CD4-positive, CD25-positive, alpha-beta regulatory T cell (primary cell): ENCODE measurements at places on chromosomes 3 and 15. TPM values are rescaled to one million over a fixed set of nuclear protein-coding genes. Genes with fewer than 3 reads are reported as not detected.
A peak's percentile ranks its signal among the peaks of the same experiment; 100 is the strongest.

The DNASE1L3 gene
- not detected for total RNA-seq

The SERPINI1 gene
- total RNA-seq = 2.4 TPM

The SERP1 gene
- 104 TPM for total RNA-seq

The SCAANT1 gene
- total RNA-seq = 4.7 TPM

The GPR62 gene
- total RNA-seq = not detected

The MESP1 gene
- total RNA-seq = 0.37 TPM

The GOLGA8G gene
- not detected for total RNA-seq

DNA sequence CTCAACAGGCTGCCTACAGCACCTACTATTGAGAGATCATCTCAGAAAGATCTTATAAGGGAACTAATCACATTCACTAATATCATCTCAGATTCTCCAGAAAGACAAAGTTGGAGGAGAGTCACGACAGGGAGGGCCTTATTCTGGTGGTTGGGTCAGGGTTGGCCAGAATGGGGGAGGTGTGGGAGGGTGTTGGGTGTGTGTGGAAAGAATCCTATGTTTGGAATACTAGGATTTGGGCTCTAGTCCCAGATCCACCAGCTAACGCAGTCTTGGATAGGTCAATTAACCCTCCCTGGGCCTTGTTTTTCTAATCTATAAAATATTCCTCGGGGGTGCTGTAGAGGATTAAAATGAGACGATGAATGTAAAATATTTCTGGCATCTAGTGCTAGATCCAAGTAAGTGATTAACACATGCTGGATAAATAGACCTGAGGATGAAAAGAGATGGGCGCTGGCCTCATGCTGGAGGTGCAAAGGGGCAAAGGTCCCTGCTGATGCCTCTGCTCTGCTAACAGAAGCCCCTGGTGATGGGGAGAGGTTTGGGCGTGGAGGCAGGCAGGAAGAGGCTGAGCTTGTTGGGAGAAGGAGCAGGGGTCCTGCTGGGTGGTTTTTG lies 67.6 kb upstream of the ETV5 start:
- no peak overlapping the region for H3K4me3 ChIP-seq
- H3K27me3 ChIP-seq = no peaks in the 10 kb centered on the region
- H3K27ac ChIP-seq = no peak overlapping the region
- no peaks in the 10 kb centered on the region for H3K36me3 ChIP-seq

- H3K4me1 ChIP-seq = no peaks in the 10 kb centered on the region
- no peak overlapping the region for H3K4me3 ChIP-seq
- H3K36me3 ChIP-seq = no peaks in the 10 kb centered on the region
- no peak for DNase-seq
Observed at GRCh38 chr3:25907081-25907480, 117.2 kb downstream of the OXSM start.

DNA sequence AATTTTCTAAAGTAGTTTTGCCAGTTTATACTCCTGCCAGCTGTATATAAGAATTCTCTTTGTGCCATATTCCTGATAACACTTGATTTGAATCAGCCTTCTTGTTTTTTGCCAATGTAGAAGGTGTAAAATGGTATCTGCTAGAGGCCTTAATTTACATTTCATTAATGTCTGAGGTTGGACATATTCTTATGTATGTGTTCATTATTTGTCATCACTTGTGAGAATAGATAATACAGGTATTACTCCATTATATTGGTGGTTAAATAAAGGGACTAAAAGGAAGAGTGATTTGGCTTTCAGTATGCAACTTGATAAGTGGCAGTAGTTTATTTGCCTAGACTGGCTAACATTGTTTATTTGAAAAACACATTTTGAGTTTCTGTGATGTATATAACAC lies 25.8 kb downstream of the PAK2 start:
- H3K4me3 ChIP-seq = no peak overlapping the region
- no peak for DNase-seq
- no peaks in the 10 kb centered on the region for H3K27me3 ChIP-seq

DNA sequence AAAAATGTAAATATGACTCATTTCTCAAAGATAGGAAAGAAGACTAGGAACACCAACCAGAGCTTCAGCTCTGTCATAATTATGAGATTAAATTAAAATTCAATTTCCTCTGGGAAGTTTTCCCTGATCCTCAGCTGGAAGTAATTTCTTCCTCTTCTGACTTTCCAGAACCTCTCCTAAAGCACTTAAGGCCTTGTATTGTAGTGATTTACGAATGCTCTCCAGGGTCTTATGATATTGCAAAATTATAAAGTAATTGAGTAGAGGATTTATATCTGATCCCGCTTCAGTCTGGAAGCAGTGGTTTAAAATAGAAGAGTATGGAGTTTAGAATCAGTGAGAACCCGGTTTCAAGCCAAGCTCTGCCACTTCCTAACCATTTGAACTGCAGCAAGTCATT lies 279.8 kb downstream of the ZPLD1 start:
- H3K27me3 ChIP-seq = no peaks in the 10 kb centered on the region
- no peak overlapping the region for H3K4me3 ChIP-seq
- H3K27ac ChIP-seq = no peak overlapping the region
- no peaks in the 10 kb centered on the region for H3K4me1 ChIP-seq

DNA sequence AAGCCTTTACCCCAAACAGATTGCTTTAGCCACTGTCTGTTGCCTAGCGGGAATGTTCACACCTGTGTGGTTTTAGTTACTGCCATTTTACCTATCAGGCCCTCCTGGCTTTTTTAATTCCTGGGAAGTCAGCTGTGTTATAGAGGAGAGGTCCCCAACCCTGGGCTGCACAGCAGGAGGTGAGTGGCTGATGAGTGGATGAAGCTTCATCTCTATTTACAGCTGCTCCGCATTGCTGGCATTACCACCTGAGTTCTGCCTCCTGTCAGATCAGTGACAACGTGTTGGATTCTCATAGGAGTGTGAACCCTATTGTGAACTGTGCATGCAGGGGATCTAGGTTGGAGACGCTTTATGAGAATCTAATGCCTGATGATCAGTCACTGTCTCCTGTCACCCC lies 127.0 kb downstream of the MBNL1 start:
- H3K27ac ChIP-seq = no peak overlapping the region
- peaks cover 49% of the 10 kb centered on the region for H3K36me3 ChIP-seq
- H3K27me3 ChIP-seq = no peaks in the 10 kb centered on the region
- no peak for DNase-seq
- peaks cover 58% of the 10 kb centered on the region for H3K4me1 ChIP-seq
- no peak overlapping the region for H3K4me3 ChIP-seq

DNA sequence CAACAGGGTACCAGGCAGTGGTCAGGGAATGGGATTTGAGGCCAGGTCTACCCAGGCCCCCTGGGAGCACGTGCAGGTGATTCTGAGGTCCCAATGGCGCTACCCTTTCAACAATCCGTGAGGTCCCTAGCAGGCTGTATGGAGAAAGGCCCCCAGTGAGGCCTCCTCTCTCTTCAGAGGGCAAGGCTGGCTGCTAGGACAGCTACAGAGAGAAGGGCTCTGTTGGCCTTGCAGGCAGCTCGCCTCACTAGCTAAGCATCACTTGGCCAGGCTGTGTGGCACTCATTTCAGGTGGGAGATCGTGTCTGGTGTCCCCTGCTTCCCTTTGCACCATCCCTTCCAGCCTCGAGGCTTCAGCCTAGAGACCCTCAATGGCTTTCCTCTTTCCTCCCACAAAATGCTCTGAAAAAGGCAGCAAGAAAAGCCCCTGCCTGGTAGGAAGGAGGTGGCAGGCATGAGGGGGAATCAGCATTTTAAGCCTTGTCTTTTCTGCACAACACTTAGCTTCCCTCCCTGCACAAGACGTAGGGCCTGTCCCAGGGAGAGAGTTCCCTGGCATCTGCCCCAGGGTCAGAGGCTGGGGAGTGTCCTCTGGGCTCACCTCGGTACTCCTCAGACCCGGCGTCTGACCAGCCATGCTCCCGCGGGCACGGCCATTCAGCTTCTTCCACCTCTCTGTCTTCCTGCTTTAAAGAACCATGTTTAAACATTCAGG lies 111.8 kb downstream of the ASB7 start:
- no peak for DNase-seq
- H3K4me3 ChIP-seq = no peak overlapping the region
- no peaks in the 10 kb centered on the region for H3K27me3 ChIP-seq
- no peaks in the 10 kb centered on the region for H3K36me3 ChIP-seq
- H3K27ac ChIP-seq = no peak overlapping the region

GRCh38 chr15:49898097-49898496 lies 220.9 kb downstream of the ATP8B4 start:
- H3K4me3 ChIP-seq = no peak overlapping the region
- no peak overlapping the region for H3K27ac ChIP-seq
- no peaks in the 10 kb centered on the region for H3K4me1 ChIP-seq
- no peaks in the 10 kb centered on the region for H3K27me3 ChIP-seq
- no peaks in the 10 kb centered on the region for H3K36me3 ChIP-seq

GRCh38 chr3:33441225-33441976 lies 1.2 kb upstream of the UBP1 start:
- no peaks in the 10 kb centered on the region for H3K27me3 ChIP-seq
- H3K27ac ChIP-seq = peak overlapping the region; percentile 98
- H3K4me1 ChIP-seq = peaks cover 40% of the 10 kb centered on the region
- peak overlapping the region; percentile 96 for H3K4me3 ChIP-seq
- DNase-seq = no peak
- H3K36me3 ChIP-seq = no peaks in the 10 kb centered on the region

GRCh38 chr3:46350262-46350565 lies 3.7 kb upstream of the CCR2 start:
- H3K4me3 ChIP-seq = peak overlapping the region; percentile 68
- no peaks in the 10 kb centered on the region for H3K36me3 ChIP-seq
- peak overlapping the region; percentile 51 for H3K27ac ChIP-seq
- H3K27me3 ChIP-seq = no peaks in the 10 kb centered on the region

DNA sequence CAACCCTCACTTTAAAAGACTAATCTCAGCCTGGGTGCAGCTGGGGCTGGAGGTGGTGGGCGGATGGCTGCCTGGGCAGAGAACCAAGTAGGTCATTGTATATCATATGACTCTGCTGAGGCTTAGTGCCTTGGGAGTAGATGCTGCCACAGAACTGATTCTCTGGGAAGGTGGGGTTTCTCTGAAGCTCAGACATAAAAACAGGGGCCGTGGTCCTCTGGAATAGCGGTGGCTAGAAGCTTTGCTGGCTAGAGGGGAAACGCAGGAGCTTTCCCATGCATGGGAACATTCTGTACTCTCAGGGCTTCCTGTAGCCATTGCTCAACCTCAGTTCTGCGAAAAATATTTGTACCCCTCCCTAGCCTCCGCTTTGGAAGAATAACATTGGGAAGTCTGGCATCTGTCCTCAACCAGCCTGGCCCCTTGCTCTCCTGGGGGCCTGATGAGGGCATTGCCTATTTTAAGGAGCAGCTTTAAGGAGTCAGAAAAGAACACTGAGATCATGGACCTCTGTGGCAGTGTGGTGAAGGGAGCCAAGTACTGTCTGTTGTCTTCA lies 14.7 kb downstream of the TIMP4 start:
- no peaks in the 10 kb centered on the region for H3K27me3 ChIP-seq
- DNase-seq = no peak
- H3K36me3 ChIP-seq = no peaks in the 10 kb centered on the region
- no peak overlapping the region for H3K27ac ChIP-seq

DNA sequence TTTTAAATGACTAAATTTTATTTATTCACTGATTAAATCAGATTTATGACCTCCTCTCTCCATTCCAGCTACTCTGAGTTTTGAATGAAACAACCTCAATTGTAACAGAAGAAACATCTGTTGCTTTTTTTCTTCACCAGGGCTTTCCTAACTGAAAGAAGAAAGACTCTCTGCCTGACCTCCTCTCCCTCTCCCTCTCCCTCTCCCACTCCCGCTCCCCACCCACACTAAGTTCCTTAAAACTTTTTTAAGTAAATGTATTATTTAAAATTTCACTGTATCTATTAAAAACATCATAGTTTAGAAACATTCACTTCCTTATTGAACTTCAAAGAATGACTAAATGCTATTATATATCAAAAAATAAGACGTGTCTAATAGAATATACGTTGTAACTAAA lies 122.0 kb downstream of the TFDP2 start:
- H3K36me3 ChIP-seq = no peaks in the 10 kb centered on the region
- H3K27me3 ChIP-seq = no peaks in the 10 kb centered on the region
- no peak overlapping the region for H3K27ac ChIP-seq
- H3K4me3 ChIP-seq = peak overlapping the region; percentile 55
- DNase-seq = no peak
- H3K4me1 ChIP-seq = peaks cover 6% of the 10 kb centered on the region

- H3K36me3 ChIP-seq = peaks cover 32% of the 10 kb centered on the region
- no peaks in the 10 kb centered on the region for H3K27me3 ChIP-seq
- peak overlapping the region; percentile 82 for H3K27ac ChIP-seq
- peak overlapping the region; percentile 97 for H3K4me3 ChIP-seq
- no peak for DNase-seq
- peaks cover 61% of the 10 kb centered on the region for H3K4me1 ChIP-seq
Observed at GRCh38 chr3:15426579-15427118, 695 bp downstream of the METTL6 start.

- H3K4me1 ChIP-seq = no peaks in the 10 kb centered on the region
- H3K36me3 ChIP-seq = no peaks in the 10 kb centered on the region
- no peak overlapping the region for H3K27ac ChIP-seq
- no peaks in the 10 kb centered on the region for H3K27me3 ChIP-seq
Observed at GRCh38 chr3:73411993-73412392, 212.7 kb downstream of the PDZRN3 start.

DNA sequence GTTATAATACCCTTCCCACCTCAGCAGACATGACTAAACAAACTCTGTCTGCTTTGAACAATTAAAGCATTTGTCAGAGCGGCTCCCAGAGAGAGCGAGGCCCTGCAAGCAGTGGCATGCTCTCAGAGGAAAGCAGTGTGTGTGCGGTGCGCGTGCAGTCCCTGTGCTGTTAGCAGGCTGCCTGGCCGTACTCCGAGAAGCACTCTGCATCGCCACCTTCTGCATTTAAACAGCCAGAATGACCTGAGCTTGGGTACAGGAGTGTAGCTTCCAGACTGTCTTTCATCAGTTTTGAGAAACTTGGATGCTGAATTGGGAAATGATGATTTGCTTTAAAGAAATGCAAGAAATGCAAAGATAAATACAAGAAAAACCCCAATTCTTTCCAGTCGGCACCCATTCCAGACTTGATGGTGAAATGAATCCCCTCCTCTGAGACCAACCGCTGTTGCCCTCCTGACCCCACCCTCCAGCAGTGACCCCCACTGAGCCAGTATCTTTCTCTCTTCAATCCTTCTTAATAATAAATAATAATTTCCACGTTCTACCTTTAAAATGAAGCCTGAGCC lies 113.5 kb downstream of the VGLL4 start:
- no peak overlapping the region for H3K4me3 ChIP-seq

- no peaks in the 10 kb centered on the region for H3K27me3 ChIP-seq
- no peak for DNase-seq
- H3K27ac ChIP-seq = no peak overlapping the region
- H3K36me3 ChIP-seq = no peaks in the 10 kb centered on the region
Observed at GRCh38 chr3:32352563-32352962, 39.1 kb upstream of the CMTM7 start.

- H3K27me3 ChIP-seq = peaks cover 2% of the 10 kb centered on the region
- no peaks in the 10 kb centered on the region for H3K36me3 ChIP-seq
- no peak overlapping the region for H3K4me3 ChIP-seq
- no peak overlapping the region for H3K27ac ChIP-seq
- no peak for DNase-seq
Observed at GRCh38 chr3:178174201-178174915, 361.9 kb upstream of the KCNMB2 start.

- no peak overlapping the region for H3K27ac ChIP-seq
- no peaks in the 10 kb centered on the region for H3K4me1 ChIP-seq
- no peaks in the 10 kb centered on the region for H3K36me3 ChIP-seq
- no peak for DNase-seq
- no peaks in the 10 kb centered on the region for H3K27me3 ChIP-seq
Observed at GRCh38 chr15:68348606-68349005, 71.1 kb downstream of the FEM1B start.
